Activated gamma-delta T cell treated with Interleukin-2 at 50 U/mL for 16 hours (primary cell): ENCODE measurements at places on chromosomes 2 and 18.

DNA sequence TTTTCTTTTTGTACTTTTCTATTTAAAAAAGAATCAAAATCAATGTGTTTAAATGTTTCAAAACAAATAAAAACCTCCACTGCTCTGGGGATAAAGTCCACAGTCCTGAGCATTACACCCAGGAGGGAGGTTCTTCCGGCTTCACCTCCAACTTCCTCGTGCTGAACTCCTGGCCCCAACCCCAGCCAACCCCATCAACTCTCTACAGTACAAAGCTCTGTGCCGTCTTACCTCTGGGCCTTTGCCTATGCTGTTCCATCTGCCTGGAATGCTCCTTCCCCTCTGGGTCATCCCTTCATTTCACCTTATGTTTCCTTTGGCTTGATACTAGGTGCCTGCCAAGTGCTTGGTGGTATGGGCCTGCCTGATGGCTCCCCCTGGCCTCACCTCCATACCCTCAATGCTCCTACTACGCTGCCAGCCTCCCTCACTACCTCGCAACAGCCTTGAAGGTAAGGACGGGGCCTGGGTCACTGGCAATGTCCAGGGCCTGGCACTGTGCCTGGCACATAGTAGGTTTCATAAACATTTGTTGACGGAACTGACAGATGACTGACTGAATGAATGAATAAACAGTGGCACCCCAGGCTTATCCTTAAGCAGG is 28.8 kb downstream of the SDC1 start:
- no peak for DNase-seq

GRCh38 chr2:60260639-60261296 is 292.7 kb downstream of the BCL11A start:
- DNase-seq = no peak

- DNase-seq = no peak
Measured at GRCh38 chr18:69725009-69725408, 222.7 kb downstream of the CD226 start.

- no peak for DNase-seq
Measured at GRCh38 chr2:172725746-172726145, 9.9 kb upstream of the RAPGEF4 start.

GRCh38 chr2:11765501-11765900 is 19.1 kb downstream of the LPIN1 start:
- DNase-seq = no peak
